ENCODE measurements at places on chromosomes 7 and 10.

GRCh38 chr10:11225935-11226334, 208.3 kb downstream of the CELF2 start:
- DNase-seq, result peak; percentile 68

- no peak for DNase-seq
These were observed 14.7 kb downstream of the LRRC18 start for GRCh38 chr10:48924988-48925387.

DNA sequence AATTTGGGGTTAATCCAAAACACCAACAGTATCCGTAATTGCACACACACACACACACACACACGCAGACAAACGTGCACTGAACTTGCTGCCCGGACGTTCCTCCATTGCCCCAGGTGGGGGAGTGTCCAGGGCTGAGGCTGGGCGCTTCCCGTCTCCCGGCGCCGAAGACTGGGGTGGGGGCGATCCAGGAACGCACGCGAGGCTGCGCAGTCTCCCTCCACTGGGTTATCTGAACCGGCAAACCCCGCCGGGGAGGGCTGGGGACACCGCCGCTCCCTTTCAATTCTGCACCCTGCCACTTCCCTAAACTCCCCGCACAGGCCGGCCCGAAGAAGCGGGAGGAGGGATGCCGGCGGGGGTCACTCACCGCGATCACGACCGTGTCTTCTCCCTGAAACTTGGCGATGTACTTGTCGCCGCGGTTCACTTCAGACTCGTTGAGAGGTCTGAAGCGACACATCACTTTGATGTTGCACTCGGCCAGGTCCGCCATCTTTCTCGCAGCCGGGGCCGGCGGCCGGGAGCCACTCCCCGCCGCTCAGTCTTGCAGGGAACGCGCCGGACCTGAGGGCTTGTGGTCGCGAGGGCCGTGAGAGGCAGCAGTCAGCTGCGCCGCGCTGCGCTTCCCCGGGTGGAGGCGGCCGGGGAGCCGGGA, 618 bp downstream of the KIF5B start:
- peak; percentile 27 for DNase-seq

DNA sequence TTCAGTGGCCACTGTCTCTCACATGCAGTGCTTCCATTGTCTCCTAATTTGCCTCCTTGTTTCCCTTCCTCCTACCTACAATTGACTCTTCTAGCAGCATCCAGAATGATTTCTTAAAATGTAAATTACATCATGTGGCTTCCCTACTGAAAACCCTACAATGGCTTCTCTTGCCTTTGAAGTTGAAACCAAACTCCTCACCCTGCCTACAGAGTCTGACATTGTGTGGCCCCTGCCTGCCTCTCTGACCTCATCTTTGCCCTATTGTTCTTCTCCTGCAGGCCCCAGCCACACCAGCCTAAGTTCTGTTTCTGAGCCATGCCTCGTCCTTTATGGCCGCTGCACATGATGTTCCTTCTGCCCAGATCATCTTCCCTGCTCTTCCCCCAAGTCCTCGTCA, 35.8 kb upstream of the CDK1 start:
- DNase-seq, result no peak

GRCh38 chr10:11294831-11295450, 277.3 kb downstream of the CELF2 start:
- DNase-seq, result no peak

DNA sequence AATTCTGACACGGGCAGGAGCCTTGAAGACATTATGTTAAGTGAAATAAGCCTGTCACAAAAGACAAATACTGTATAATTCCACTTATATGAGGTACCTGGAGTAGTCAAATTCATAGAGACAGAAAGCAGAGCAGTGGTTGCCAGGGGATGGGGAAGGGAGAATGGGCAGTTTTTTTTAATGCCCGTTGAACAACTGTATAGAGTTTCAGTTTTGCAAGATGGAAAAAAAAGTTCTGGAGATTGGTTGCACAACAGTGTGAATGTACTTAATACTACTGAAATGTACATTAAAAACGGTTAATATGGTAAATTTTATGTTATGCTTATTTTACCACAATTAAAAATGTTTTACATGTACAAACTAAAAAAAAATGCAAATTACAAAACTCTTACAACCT, 63.6 kb upstream of the EFCAB10 start:
- DNase-seq, result no peak

DNA sequence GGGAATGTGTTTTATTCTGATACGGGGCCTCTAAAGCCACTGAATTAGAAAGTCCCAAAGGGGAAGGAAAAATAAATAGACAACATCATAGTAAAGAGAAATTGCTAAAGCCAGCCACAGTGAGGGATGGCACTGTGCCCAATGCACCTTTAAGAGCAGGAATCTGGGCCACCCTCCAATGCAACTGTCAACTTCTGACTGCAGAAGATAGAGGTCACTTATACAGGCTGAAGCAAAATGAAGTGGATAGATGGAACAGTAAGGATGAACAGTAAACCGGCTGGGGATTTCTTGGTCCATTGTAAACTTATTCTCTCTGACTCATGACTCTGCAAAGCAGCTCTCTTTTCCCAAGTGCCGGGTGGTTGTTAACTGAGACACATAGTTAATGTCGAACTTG, 54.0 kb upstream of the KCNIP2 start:
- no peak for DNase-seq

- DNase-seq, result no peak
These were observed 34.0 kb downstream of the ADAP1 start for GRCh38 chr7:920351-921070.

DNA sequence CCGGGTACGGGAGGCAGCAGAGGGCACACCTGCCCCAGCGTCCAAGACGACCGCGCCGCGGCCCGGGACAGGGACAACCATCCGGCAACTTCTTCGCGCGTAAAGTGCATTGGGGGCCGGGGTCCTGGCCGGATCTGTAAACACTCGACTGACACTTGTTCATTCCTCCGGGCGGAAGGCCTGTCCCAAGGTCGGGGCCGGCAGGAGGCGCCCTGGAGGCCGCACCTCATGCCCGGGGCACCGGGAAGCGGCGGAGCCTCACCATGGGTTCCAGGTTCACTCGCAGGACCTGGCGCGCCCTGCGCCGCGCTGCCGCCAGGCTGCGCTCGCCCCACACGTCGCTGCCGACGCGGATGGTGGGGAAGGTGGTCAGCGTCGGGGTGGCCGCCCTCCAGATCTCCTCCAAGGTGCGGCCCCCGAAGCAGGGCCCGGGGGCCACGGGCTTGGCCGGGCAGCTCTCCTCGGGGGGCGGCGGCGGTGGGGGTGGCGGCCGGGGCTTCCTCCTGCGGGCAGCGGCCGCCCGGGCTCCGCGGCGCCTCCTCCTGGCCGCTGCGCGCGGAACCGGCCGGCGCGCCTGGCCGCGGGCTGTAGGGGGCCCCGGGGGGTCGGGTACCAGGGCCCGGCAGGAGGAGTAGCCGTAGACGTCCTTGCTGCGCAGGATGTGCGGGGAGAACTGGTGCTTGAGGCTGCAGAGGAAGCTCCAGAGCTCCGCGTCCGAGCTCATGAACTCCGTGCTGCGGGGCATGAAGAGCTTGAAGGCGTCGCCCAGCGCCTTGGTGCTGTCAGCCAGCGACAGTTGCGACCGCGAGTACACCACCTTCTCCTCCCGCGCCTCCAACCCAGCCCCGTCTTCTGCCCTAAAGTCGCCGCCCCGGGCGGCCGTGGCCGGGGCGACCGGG, 746 bp downstream of the CCDC71L start:
- peak; percentile 74 for DNase-seq

- DNase-seq, result no peak
These were observed 1203.5 kb downstream of the TYW1 start for GRCh38 chr7:68200051-68200670.

GRCh38 chr7:134900166-134900982, 85.9 kb upstream of the AGBL3 start:
- no peak for DNase-seq

DNA sequence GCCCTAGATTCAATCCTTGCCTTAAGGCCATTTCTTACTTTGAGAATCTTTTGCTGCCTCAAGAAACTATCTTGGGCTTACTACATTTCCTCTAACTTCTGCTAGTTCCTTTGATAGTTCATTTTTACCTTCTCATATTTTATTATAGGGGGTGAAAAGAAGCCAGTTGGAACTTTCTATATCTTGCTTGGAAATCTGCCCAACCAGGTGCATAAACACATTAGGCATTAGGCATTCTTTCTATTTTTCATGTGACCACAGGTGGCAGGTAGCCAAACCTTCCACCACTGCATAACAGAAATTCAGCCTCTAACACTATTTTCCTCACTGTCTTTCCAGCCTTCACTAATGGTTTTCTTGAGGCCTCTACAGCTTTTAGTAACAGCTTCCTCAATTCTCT, 300.0 kb upstream of the SP8 start:
- no peak for DNase-seq

GRCh38 chr10:127755753-127756152, 18.8 kb downstream of the FOXI2 start:
- no peak for DNase-seq

GRCh38 chr10:52915391-52915790, 142.8 kb upstream of the MBL2 start:
- no peak for DNase-seq

- no peak for DNase-seq
These were observed 2.0 kb upstream of the HEPACAM2 start for GRCh38 chr7:93228302-93228701.

- no peak for DNase-seq
These were observed 7.1 kb upstream of the MUC3A start for GRCh38 chr7:100942045-100942774.

GRCh38 chr7:3154881-3155494, 111.3 kb upstream of the CARD11 start:
- DNase-seq, result peak; percentile 47

- DNase-seq, result no peak
These were observed 272.7 kb downstream of the CELF2 start for GRCh38 chr10:11290156-11290890.

GRCh38 chr10:3902809-3903410, 117.9 kb upstream of the KLF6 start:
- DNase-seq, result no peak
